ENCODE measurements at places on chromosomes 13 and 19. TPM values are rescaled to one million over a fixed set of nuclear protein-coding genes. Genes with fewer than 3 reads are reported as not detected.

DNA sequence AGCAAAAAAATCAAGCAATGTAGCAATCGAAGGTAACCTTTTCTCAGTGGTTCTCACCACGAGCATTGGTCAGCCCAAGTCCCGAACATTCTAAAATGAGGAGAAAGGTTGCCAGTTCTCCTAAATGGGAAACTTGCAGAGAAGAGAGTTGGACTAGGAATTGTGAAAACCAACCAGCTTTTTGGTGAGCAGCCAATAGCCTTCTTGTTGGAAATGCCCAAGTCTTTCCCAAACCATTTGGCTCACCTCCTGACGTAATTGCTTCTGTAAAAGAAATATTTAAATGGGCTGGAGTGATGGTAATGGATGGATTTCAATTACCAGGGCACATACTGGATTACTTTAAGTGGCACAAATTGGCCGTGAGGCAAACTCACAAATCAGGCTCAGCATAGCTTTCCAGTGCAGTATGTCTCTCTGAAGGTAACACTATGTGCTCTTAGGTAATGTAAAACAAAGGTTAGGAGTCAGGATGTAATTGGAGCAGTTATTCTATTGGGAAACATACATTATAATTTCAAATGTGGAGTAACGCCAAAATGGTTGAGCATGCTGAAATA lies 423.2 kb downstream of the KLF5 start:
- no peak for DNase-seq

DNA sequence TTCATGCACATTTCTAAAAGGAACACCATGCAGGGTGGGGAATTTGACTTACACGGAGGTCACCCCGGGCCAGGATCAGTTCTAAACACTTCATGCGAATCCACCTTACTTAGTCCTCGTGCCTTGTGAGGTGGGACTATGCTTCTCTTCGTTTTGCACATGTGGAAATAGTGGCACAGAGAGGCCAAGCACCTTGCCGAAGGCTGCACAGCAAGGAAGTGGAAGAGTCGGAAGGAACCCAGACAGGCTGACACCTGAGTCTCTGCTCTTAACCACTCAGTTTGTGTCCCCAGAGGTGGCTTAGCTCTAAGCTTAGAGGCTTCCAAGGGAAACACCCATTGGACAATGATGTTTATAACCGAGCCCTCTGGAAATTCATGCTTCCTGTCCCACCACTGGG lies 150.1 kb downstream of the CACNA1A start:
- no peak for DNase-seq

- DNase-seq = no peak
These were observed 161.6 kb downstream of the PAN3 start for GRCh38 chr13:28299916-28300315.

SIAH3 gene
- polyA plus RNA-seq = not detected

All from BJ (cell line).